ENCODE measurements at places on chromosomes 4 and X. TPM values are rescaled to one million over a fixed set of nuclear protein-coding genes. Genes with fewer than 3 reads are reported as not detected.

DNA sequence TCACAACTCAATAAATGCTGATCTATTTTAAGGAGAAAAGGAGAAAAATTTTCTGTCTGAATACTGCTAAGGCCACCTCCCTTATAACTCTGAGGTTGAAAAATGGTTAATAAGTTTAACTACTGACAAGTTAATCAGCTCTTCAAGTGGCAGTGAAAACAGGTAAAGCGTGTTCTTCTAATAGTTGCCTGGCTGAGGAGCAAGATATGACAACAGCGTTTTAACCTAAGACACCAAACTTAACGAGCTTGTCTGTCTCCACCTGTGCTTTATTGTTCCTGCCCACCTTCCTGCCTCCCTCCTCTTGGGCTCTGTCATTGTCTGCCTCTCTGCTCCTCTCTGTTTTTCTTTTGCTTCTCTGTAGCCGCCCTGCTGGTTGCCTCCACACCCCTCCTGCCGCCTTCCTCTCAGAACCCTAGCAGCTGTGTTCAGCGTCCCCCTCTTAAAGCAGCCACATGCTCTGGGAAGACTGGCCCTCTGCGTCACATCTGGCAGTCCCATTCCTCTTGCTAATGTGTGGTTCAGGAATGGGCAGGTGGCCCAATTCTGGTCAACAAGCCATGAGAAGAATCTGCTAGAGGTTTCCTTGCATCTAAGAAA lies 4.3 kb upstream of the TSPAN5 start:
- no peak overlapping the region for H3K4me3 ChIP-seq
- peaks cover 24% of the 10 kb centered on the region for H3K4me1 ChIP-seq
- no peak overlapping the region for H3K27ac ChIP-seq
- peaks cover 6% of the 10 kb centered on the region for H3K27me3 ChIP-seq
- H3K36me3 ChIP-seq = no peaks in the 10 kb centered on the region
- DNase-seq = peak; percentile 27

GRCh38 chrX:17529151-17529745 lies 154.2 kb downstream of the NHS start:
- H3K27me3 ChIP-seq = no peaks in the 10 kb centered on the region
- H3K4me3 ChIP-seq = no peak overlapping the region
- DNase-seq = no peak
- H3K36me3 ChIP-seq = no peaks in the 10 kb centered on the region
- H3K27ac ChIP-seq = no peak overlapping the region

Gene NAP1L3
- 5.1 TPM for polyA plus RNA-seq

Gene PCDH10
- 0.73 TPM for polyA plus RNA-seq
